Occipital lobe (tissue), 3 donors: ENCODE measurements at places on chromosomes 2 and 18. TPM values are rescaled to one million over a fixed set of nuclear protein-coding genes. Genes with fewer than 3 reads are reported as not detected.

The TDRD15 gene
- 3.0 TPM for total RNA-seq

DNA sequence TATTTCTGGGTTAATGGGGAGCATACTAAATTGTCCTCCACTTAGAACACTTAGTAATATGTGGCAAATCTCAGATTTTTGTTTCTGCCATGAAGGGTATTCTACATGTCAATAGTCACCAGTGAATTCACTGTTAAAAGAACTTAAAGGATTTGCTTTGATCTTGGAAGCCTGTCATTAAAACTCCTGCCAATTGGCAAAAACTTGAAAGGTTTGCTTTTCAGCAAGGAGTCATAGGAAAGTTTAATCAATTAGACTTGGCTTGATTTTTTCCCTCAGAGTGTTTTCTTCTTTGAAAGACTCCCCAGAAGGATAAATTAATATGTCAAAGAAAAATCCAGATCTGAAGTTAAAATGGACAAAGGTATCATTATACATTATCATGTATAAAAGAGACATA, 671.9 kb upstream of the PKDCC start:
- no peak for DNase-seq

GRCh38 chr2:12558519-12558918, 158.2 kb upstream of the TRIB2 start:
- DNase-seq: no peak

- DNase-seq: no peak
Measured at GRCh38 chr2:146927080-146927711, 917.6 kb upstream of the ACVR2A start.

GRCh38 chr2:37570773-37571586, 100.5 kb downstream of the CDC42EP3 start:
- no peak for DNase-seq

DNA sequence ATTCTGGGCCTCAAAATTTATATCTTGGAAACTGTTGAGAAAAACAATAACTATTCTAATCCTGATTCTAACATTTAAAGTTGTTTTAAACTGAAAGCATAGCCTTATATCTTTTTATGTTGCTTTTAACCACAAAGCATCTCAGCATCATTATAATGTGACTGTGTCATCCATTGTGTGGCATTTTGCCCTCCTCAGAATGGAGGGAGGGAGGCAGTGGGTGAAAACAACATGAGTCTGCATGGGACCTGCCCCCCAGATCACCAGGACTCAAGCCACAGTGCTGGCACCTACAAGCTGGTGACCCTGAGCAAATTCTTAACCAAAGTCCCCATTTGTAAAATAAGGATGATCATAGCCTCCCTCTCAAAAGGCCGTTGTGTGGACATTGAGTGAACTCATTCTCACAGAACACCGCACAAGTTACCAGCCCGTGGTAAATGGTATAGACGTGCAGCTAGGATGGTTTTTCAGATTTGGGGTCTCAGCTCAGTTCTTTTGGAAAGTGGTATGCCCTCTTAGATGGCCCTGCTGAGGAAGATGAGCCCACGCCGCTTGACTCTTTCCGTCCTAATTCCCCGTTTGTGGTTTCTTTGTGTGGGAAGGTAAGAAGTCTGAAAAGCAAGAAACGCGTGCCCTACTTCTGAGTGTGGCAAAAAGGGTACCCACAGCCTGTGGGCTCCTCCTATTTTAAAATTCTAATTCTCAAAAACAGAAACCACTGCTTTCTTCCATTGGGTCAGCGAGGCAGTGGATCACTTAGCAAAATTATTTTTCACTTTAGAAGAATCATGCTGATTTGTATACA, 305.0 kb upstream of the ID2 start:
- no peak for DNase-seq

DNA sequence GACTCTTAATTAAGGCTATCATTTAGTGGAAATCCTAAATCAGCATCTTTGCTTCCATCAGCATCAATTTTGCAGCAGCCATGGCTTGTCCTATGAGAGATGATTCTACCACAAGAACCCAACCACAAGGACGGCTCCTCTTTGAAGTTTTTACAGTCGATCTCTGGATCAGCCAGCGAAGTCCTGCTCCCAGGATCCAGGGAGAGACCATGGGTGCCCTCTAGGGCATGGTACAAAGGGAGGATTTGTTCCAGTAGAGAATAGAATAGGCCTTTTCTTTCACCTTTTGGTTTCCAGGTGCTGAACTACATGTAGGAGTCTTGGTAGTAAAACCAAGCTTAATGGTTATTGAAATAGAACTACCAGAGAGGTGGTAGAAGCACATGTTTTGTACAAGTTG, 52.7 kb downstream of the TMEM200C start:
- DNase-seq: no peak
